ENCODE measurements at places on chromosomes 1 and 21.

- H3K27ac ChIP-seq: no peak overlapping the region
- H3K36me3 ChIP-seq: peaks cover 13% of the 10 kb centered on the region
- DNase-seq: peak; percentile 24
- no peaks in the 10 kb centered on the region for H3K4me1 ChIP-seq
- no peaks in the 10 kb centered on the region for H3K27me3 ChIP-seq
These were observed 6.8 kb downstream of the SSU72 start for GRCh38 chr1:1567891-1568291.

GRCh38 chr1:973459-974292 lies 7.4 kb downstream of the PLEKHN1 start:
- no peaks in the 10 kb centered on the region for H3K27me3 ChIP-seq
- H3K4me1 ChIP-seq: no peaks in the 10 kb centered on the region
- H3K4me3 ChIP-seq: no peak overlapping the region

- H3K27ac ChIP-seq: no peak overlapping the region
- H3K36me3 ChIP-seq: no peaks in the 10 kb centered on the region
- peaks cover 2% of the 10 kb centered on the region for H3K4me1 ChIP-seq
- no peaks in the 10 kb centered on the region for H3K27me3 ChIP-seq
- H3K4me3 ChIP-seq: no peak overlapping the region
- DNase-seq: peak; percentile 91
These were observed 52.4 kb downstream of the CHD5 start for GRCh38 chr1:6127587-6128163.

DNA sequence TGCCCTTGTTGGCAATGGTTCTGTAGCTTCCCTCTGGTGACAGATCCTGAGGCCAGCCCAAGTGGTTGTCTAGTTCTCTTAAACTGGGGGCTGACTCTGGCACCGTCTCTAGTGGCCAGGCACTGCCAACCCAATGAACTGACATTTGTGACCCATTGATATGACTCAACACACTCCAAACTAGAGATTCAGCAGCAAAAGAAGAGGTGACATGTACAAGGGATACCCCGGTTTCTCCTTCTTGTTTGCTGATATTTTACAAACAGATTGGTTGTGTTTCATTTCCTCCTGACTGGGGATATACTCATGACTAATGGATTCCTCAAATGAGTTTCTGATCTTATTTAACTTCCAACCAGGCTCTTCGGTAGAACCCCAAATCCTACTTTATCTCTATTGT lies 65.9 kb upstream of the DNAJC6 start:
- no peak overlapping the region for H3K27ac ChIP-seq
- H3K4me1 ChIP-seq: no peaks in the 10 kb centered on the region
- no peak for DNase-seq
- no peak overlapping the region for H3K4me3 ChIP-seq
- H3K36me3 ChIP-seq: no peaks in the 10 kb centered on the region

GRCh38 chr1:21860971-21861370 lies 48.9 kb downstream of the LDLRAD2 start:
- DNase-seq: peak; percentile 79
- H3K36me3 ChIP-seq: peaks cover 19% of the 10 kb centered on the region
- H3K27ac ChIP-seq: no peak overlapping the region
- H3K4me3 ChIP-seq: no peak overlapping the region
- H3K4me1 ChIP-seq: no peaks in the 10 kb centered on the region
- H3K27me3 ChIP-seq: no peaks in the 10 kb centered on the region

GRCh38 chr21:15841856-15842564 lies 112.2 kb downstream of the USP25 start:
- H3K4me3 ChIP-seq: no peak overlapping the region
- DNase-seq: no peak
- no peaks in the 10 kb centered on the region for H3K36me3 ChIP-seq
- no peak overlapping the region for H3K27ac ChIP-seq
- H3K27me3 ChIP-seq: no peaks in the 10 kb centered on the region

DNA sequence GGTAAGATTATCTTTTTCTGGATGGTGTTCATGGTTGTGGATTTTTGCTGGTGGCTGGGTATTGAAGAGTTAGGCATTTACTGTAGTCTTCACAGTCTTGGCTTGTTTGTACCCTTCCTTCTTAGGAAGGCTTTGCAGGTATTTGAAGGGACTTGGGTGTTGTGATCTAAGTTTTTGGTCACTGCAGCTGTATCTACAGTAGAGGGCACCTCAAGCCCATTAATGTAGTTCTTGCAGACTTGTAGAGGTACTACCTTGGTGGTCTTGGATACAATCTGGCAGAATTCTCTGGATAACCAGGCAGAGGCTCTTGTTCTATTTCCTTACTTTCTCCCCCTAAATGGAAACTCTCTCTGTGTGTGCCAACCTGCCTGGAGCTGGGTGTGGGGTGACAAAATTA lies 155.8 kb upstream of the BRINP3 start:
- no peaks in the 10 kb centered on the region for H3K36me3 ChIP-seq
- DNase-seq: peak; percentile 67
- H3K27me3 ChIP-seq: no peaks in the 10 kb centered on the region
- H3K4me3 ChIP-seq: no peak overlapping the region
- no peak overlapping the region for H3K27ac ChIP-seq

- DNase-seq: no peak
- no peak overlapping the region for H3K4me3 ChIP-seq
- no peaks in the 10 kb centered on the region for H3K27me3 ChIP-seq
- H3K36me3 ChIP-seq: no peaks in the 10 kb centered on the region
- H3K4me1 ChIP-seq: no peaks in the 10 kb centered on the region
These were observed 28.8 kb upstream of the KCNJ6 start for GRCh38 chr21:37945036-37945435.

DNA sequence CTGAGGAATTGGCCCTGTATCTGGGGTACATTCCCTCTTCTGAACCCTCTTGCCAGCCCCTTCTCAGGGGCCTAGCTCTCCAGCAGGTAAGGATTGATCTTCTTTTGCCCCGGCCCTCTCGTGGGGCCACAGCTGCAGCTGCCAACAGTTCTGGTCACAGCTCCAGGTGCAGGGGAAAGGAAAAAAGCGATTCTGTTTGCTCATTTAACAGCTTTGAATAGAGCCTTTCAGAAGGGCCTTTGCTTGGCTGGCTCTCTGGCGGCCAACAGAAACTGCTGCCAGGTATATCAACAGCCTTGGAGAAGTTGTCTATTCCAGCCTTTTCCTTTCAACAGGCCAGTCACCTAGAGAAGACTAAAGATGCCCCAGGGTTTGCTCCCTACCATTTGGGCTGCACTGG lies 16.1 kb upstream of the FMOD start:
- H3K4me1 ChIP-seq: peaks cover 12% of the 10 kb centered on the region
- DNase-seq: no peak
- no peak overlapping the region for H3K27ac ChIP-seq
- no peak overlapping the region for H3K4me3 ChIP-seq
- H3K36me3 ChIP-seq: no peaks in the 10 kb centered on the region
- no peaks in the 10 kb centered on the region for H3K27me3 ChIP-seq

DNA sequence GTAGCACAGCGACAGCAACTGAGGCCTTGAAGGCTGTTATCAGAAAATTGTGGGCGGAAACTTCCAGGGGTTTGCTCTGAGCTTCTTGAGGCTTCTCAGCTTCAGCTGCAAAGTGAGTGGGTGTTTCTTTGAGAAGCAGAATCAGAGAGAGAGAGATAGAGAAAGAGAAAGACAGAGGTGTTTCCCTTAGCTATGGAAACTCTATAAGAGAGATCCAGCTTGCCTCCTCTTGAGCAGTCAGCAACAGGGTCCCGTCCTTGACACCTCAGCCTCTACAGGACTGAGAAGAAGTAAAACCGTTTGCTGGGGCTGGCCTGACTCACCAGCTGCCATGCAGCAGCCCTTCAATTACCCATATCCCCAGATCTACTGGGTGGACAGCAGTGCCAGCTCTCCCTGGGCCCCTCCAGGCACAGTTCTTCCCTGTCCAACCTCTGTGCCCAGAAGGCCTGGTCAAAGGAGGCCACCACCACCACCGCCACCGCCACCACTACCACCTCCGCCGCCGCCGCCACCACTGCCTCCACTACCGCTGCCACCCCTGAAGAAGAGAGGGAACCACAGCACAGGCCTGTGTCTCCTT lies at the start of gene FASLG:
FASLG (plus strand) TSS at position 233 of the 583 bp plus-strand sequence; CDS start at position 332, 99 bp downstream.
- no peak within 1 kb of the TSS for H3K27ac ChIP-seq
- H3K27me3 ChIP-seq: no peaks in the 10 kb centered on the region
- H3K36me3 ChIP-seq: no peaks in the 10 kb centered on the region
- H3K4me3 ChIP-seq: no peak within 1 kb of the TSS
- DNase-seq: no peak
- no peaks in the 10 kb centered on the region for H3K4me1 ChIP-seq

GRCh38 chr1:187091666-187092065 lies 262.9 kb downstream of the PLA2G4A start:
- no peak for DNase-seq
- no peak overlapping the region for H3K27ac ChIP-seq
- H3K4me1 ChIP-seq: no peaks in the 10 kb centered on the region
- H3K36me3 ChIP-seq: no peaks in the 10 kb centered on the region
- H3K27me3 ChIP-seq: no peaks in the 10 kb centered on the region

- H3K27ac ChIP-seq: no peak overlapping the region
- no peaks in the 10 kb centered on the region for H3K36me3 ChIP-seq
These were observed 7.5 kb upstream of the SLC19A2 start for GRCh38 chr1:169493251-169493650.

DNA sequence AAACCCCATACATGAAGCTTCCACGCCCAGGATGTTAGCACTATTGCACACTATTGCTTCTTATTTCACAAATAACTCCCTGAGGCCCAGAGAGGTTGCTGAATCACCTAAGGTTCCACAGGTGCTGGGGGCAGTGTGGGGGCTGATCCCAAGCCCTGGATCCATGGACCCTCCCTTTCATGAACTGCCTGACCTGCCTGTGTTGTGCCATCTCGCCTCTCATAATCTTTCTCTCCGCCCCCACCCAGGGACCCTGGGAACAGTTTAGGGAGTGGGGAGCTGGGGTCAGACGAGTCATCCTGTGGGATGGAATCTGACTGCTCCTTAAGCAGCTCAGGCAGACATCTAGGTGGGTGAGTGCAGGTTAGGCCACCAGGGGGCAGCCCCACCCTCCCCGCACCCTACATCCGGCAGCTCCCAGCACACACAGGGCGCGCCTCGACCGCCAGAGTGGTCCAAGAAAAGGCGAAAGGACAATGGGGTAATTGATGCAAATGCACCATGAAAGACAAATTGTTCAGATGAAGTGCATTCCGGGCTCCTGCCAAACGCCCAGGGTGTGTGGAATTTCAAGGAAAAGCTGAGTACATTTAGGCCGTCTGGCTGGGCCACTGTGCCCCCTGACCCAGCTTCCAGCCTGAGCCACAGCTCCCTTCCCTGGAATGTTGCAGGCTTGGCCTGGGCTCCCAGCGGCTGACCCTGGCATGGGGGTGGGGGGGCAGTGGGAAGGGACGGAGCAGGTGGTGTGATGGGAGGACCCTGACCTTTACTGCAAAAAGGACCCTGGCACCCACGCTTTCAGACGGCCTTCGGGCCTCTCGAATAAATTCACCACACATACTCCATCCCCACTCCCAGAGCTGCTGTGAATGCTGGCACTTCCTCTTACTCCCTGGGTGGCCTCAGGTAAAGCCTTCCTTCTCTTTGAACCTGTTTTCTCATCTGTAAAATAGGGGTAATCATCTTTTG lies 20.8 kb downstream of the PHLDA3 start:
- H3K27me3 ChIP-seq: no peaks in the 10 kb centered on the region
- no peak overlapping the region for H3K4me3 ChIP-seq
- H3K27ac ChIP-seq: no peak overlapping the region
- peak; percentile 88 for DNase-seq

DNA sequence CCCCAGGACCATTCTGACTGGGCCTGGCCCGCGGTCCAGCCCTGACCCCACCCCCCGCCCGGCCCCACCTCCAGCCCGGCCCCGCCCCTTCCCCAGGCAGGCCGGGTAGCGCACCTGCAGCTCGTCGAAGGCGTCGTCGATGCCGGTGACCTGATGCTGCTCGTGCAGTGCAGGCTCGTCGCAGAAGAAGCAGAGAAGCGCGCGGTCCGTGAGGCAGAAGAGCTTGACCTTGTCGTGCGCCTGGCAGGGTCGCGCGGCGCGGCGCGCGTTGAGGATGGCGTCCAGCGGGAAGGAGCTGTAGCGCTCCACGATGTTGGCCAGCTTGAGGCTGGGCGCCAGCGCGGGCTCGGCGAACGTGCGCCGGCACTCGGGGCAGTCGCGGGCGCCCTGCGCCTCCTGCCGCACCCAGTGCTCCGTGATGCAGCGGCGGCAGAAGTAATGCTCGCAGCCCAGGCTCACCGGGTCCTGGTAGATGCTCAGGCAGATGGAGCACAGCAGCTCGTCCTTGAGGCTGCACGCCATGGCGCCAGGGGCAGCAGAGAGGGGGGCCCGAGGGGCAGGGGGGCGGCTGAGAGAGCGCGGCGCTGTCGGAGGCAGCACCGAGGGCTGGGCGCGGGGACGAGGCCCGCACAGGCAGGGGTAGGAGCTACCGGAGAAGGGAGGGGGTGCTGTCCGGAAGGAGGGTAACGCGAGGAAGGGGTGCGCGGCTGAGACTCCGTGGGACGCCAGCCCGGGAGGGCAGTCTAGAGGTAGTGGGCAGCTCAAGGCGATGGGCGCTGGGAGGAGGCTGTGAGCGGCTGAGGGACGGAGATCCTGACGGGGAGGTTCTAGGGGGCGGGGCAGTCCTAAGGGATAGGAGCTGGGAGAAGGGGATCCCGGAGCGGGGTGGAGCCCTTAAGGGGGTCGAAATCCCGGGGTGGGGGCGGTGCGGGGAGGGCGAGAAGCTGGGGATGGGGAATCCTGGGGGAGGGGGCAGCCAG lies 642 bp downstream of the TRIM62 start:
- peaks cover 5% of the 10 kb centered on the region for H3K4me1 ChIP-seq
- DNase-seq: peak; percentile 95
- no peaks in the 10 kb centered on the region for H3K27me3 ChIP-seq

- H3K36me3 ChIP-seq: no peaks in the 10 kb centered on the region
- H3K4me1 ChIP-seq: no peaks in the 10 kb centered on the region
- no peak for DNase-seq
- no peaks in the 10 kb centered on the region for H3K27me3 ChIP-seq
These were observed 59.6 kb downstream of the VPS26C start for GRCh38 chr21:37207441-37208009.

GRCh38 chr21:44283948-44284347 lies 1.7 kb upstream of the AIRE start:
- no peaks in the 10 kb centered on the region for H3K27me3 ChIP-seq
- H3K27ac ChIP-seq: peak overlapping the region; percentile 53
- no peak for DNase-seq
- no peak overlapping the region for H3K4me3 ChIP-seq

GRCh38 chr1:59230622-59231021 lies 66.3 kb upstream of the FGGY start:
- no peak overlapping the region for H3K27ac ChIP-seq
- H3K36me3 ChIP-seq: no peaks in the 10 kb centered on the region
- H3K4me1 ChIP-seq: no peaks in the 10 kb centered on the region
- H3K27me3 ChIP-seq: no peaks in the 10 kb centered on the region
